ENCODE measurements at places on chromosomes 6 and 20.
A peak's percentile ranks its signal among the peaks of the same experiment; 100 is the strongest.

DNA sequence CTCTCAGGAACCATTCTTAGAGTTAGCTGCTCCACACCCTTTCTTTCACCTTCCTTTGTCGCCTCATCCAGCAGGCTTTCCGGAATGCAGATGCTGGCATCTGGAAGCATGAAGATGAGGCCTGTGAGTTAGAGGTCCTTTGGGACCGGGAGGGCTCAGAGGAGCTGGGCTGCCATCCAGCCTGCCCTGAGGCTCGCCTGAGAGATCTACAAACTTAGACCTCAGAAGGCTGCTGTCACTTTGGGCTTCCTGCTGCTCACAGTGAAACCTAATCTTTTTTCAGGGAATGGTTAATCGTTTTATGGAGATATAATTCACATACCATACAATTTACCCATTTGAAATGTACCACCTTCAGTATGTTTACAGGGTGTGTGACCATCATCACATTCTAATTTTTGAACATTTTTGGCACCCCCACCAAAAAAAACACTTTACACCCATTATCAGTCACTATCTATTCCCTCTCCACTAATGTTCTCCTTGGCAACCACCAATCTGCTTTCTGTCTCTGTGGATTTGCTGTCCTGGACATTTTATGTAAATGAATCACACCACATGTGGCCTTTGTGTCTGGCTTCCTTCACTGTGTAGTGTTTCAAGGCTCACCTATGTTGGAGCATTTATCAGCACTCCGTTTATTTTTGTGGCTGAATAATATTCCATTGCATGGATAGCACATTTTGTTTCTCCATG, 20.0 kb upstream of the MPC1 start:
- DNase-seq: no peak

DNA sequence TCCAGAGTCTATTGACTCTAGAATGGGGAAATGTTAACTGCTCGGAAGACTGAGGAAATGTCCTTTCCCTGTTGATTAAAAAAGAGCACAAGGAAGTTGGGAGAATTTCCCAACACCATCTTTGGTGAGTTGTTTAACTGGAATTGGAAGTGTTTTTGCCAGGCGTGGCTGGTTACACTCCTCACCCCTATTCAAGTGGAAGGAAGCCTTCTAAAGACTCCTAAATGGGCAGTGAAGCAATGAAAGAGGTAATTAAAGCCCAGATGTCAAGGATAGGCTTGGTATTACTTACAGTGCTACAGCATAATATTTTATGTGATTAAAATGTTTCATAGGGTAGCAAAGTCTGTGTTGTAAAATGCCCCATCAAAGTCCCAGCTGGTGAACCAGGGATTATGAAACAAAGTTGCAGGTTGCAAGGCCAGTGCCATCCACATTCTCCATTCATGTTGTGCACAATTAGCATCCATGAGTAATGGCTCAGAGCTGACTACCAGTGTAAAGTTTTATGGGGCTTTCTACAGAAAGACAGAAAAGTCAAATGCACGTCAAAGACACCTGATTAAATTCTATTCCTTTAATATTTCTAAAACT, 52.6 kb downstream of the BTBD3 start:
- DNase-seq: no peak

GRCh38 chr20:50634191-50634590, 57.2 kb downstream of the RIPOR3 start:
- no peak for DNase-seq

GRCh38 chr6:121347484-121347883, 13.2 kb upstream of the TBC1D32 start:
- DNase-seq: no peak

GRCh38 chr20:52837378-52837777, 134.8 kb upstream of the TSHZ2 start:
- DNase-seq: no peak

DNA sequence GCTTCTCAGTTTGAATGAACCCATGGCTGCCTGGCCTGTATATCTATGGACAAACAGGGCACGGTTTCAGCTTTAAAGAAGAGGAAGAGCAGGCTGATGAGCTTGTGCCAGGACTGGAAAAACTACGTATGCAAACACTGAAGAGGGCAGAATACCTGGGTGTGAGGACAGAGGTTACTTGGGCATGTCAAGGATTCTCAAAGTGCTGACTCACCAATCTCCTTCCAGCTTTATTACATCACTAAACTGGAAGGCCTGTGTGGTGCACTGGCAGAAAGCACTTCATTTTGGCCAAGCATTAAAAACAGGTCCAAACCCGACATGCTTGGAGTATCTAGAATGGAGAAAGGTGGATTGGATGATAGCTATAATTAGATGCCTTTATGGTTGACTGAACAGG, 95.2 kb downstream of the GMPR start:
- no peak for DNase-seq

- DNase-seq: peak; percentile 46
These were observed 52.2 kb upstream of the TRERF1 start for GRCh38 chr6:42503894-42504293.

- no peak for DNase-seq
These were observed 50.8 kb downstream of the UTRN start for GRCh38 chr6:144335914-144336313.

Measured in GM12864 (cell line).